ENCODE measurements at places on chromosomes 5 and 9.

GRCh38 chr5:132427281-132428146, 58.0 kb downstream of the SLC22A5 start:
- DNase-seq: no peak

DNA sequence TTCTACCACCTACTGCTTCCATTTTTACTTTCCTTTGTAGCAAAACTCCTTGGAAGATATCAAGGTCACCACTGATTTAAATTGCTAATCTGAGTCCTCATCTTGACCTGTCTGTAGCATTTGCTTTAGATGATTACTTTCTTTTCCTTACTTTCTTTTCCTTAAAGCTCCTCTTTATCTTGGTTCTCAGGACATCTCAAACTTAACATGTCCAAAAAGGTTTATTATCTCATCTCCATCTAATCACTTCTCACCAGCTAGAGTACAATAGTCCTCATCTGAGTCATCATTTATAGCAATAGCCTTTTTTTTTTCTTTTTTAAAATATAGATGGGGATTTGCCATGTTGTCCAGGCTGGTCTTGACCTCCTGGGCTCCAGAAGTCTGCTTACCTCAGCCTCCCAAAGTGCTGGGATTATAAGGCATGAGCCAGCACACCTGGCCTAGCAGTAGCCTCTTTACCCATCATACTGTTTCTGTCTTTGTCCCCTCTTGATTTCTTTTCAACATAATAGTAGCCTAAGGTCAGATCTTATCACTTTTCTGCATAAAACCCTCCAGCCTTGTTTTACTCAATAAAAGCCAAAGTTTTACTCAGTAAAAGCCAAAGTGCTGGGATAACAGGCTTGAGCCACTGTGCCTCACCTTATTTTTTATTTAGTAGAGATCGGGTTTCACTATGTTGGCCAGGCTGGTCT, 32.9 kb upstream of the GPR21 start:
- no peak for DNase-seq

DNA sequence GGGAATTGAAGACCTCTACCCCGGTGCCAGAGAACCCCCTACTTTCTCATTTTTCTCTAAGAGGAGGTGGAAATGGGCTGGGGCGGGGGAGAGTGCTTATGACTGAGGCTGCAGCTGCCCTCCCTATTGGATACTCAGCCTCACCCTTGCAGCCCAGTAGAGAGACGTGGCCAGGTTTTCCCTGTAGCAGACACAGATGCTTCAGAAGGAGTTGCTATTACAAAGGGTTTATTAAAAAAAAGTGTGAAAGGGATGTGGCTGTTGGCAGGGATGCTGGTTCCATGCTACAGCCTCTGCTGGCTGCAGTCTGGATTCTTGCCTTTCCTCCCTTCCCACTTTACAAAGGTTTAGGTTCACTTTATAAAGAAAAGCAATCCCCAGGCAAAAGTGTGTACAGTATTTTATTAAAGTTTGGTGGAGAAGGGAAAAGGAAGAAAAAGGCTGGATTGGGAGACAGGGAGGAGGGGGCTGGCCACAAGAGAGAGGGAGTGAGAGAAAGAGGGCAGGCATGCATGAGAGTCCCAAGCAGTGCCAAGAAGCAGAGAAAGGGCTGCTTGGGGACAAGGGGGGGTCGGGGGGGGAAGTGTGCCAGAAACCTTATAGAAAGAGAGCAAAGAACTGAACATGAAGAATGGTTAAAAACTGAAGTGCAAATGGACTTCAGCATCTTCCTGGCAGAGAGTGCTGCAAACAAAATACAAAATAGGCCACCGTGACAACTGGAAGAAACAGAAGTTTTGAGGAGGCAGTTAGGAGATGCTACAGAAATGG, 29.5 kb upstream of the NFIB start:
- peak; percentile 74 for DNase-seq

- DNase-seq: no peak
These were observed 199.2 kb downstream of the ADAMTSL1 start for GRCh38 chr9:18673179-18673578.

DNA sequence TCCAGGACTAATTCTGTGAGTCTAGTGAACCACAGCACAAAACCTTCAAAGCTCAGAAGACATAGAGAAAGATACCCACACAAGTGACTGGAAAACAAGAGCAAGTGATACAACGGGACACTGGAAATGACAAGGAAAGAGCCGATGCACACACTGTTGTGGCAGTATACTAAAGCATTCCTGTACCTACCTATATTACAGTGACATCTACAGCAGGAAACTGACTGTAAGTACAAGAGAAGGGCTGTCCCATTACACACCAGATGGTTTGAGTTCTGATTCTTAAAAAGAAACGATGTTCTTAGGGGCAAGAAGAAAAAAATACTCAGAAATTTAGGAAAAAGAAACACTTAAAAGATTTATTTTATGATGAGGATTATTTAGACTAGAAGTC, 18.5 kb downstream of the TMEM245 start:
- no peak for DNase-seq

DNA sequence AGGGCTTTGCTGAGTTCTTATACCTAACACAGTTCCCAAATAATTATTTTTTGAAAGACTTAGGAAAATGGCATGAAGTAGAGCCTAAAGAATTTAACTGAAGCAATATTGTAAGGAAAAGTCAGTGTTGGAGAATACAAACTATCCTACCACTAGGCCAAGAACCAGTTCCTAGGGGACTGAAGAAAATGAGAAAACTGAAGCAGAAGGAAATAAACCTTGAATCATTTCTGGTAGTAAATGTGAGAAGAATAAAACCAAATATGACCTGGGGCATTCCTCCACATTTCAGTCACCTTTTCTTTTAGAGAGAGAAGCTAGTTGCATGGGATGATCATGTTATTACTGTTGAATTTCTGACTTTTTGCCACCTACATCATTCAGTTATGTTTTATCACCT, 1393.9 kb upstream of the C9orf72 start:
- DNase-seq: no peak

- DNase-seq: no peak
These were observed 33.4 kb upstream of the TBC1D2 start for GRCh38 chr9:98288881-98289280.

DNA sequence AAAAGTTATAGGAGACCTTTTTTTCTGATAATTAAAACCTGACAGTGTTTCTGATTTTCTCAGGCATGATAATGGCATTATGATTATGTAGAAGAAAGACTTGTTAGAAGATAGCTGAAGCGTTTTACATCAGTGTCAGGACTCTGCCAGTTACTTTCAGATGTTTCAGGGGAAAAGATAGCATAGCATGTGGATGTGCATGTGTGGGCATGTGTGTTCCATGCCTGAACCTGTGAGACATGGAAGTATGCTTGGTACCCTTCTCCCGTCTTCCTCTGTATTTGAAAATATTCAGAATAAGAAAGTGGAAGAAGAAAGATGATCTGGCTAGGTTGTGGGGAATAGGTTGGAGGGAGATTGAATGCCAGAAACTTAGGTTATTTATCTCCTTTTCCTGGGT, 113.1 kb upstream of the PCAT7 start:
- no peak for DNase-seq

- DNase-seq: no peak
These were observed 205.6 kb downstream of the GADD45G start for GRCh38 chr9:89810431-89810830.

GRCh38 chr5:173745123-173745522, 128.7 kb upstream of the BOD1 start:
- peak; percentile 37 for DNase-seq

DNA sequence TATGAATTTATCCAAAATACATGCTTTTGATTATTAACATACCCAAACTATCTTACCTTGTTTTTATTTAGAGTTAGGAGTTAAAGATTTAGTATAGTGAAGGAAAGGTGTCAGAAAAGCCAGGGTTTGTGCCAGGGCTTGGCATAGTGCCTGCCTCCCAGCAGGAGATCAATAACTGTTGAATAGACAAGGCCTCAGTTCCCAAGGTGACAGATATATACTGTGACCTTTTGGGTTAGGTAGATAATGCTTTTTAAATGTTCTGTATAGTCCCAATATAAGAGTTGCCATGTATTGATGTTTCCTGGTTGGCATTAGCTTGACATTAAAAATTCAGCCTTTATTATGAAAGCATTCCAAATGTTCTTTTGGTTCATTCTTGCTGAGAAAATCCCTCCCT, 121.8 kb downstream of the MCTP1 start:
- no peak for DNase-seq

DNA sequence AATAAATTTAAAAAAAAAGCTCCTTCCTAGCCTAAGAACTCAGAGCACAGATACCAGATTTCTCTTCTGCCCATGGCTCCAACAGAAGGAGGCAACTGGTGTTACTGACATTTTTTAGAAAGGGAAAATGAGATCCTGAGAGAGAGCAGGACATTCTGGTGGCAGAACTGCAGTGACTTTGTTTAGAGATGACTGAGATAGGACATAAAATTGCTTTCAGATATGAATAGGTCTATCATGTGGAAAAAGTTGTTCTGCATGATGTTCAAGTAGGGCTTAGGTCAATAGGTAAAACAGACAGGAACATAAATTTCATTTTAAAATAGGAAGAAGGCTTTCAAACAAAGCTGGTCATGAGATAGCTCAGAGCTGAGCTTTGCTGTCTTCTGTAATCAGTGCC, 49.6 kb downstream of the NIPAL4 start:
- no peak for DNase-seq

GRCh38 chr9:121790841-121791240, 139.4 kb downstream of the DAB2IP start:
- no peak for DNase-seq

DNA sequence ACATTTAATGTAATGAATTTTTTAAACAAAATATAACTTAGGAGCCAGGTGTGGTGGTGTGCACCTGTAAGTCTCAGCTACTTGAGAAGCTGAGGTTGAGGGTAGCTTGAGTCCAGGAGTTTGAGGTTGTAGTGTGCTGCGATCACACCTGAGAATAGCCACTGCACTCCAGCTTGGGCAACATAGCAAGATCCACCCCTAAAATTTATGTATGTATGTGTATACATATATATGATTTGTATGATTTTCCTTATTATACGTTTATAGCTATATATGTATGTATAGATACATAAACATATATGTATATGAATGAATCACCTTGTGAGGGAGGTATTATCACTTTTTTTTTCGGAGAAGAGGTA, 653 bp upstream of the CCNI2 start:
- no peak for DNase-seq

GRCh38 chr5:176803943-176804498, 6.3 kb upstream of the UNC5A start:
- no peak for DNase-seq

GRCh38 chr5:138702166-138703077, 50.8 kb upstream of the CTNNA1 start:
- DNase-seq: no peak

DNA sequence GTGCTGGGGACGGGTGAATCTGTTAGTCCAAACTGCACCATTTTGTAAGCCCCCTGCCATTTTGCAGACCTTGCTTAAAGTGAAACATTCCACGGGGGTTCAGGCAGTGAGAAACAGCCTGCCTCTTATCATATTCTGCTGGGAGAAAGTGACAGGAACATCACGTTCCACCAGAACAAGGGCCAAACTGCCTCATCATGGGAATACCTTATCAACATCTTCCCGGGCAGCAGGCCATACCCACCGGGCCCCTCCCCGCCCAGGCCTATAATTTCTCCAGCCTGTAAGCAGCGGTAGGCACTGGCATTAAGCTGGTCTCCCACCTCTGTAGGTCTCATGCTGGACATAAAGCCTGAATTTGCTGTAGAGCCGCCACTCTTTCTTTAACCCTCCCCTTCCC, 1.5 kb upstream of the CFAP77 start:
- DNase-seq: no peak

DNA sequence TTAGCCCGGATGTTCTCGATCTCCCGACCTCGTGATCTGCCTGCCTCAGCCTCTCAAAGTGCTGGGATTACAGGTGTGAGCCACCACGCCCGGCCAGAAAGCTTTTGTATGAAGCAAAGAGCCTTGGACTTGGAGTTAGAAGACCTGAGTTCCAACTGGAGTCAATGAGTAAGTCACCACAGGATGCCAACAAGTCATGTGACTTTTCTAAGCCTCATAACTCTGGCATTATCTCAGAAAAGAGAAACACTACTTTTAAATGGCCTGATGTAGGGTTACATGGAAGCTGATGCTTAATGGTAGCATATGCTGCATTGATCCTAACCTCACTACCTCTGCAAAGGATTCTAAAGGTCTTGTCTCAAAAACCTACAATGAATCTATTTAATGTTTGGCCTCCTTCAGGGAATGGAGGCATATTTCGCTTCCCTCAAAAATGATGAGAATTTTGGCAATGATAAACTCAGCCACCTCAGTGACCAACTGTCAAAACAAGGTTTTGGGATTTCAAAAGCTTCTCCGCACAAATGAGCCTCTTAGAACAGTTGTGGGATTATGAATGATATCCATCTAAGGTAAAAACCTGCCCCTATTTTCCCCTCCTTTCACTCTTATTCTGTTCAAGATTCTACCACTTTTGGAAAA, 236.8 kb downstream of the ACTL7B start:
- DNase-seq: no peak

DNA sequence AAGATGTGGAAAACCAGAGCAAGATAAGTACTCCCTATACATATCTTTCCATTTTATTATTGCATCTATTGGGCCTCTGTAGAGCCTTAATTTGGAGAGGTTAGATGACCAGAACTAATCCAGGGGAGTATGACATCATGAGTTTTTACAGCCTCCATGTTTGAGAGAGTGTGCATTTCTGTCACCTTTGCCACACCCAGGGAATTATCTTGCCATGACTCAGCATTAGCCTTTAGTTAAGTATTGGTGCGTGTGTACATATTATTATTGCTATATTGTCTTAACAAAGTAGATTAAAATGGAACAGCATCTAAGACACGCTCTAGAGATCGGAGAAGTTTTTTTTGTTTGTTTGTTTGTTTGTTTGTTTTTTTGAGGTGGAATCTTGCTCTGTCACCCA, 27.6 kb downstream of the DIMT1 start:
- DNase-seq: no peak

- DNase-seq: no peak
These were observed 212.2 kb downstream of the PCSK1 start for GRCh38 chr5:96220610-96221390.

DNA sequence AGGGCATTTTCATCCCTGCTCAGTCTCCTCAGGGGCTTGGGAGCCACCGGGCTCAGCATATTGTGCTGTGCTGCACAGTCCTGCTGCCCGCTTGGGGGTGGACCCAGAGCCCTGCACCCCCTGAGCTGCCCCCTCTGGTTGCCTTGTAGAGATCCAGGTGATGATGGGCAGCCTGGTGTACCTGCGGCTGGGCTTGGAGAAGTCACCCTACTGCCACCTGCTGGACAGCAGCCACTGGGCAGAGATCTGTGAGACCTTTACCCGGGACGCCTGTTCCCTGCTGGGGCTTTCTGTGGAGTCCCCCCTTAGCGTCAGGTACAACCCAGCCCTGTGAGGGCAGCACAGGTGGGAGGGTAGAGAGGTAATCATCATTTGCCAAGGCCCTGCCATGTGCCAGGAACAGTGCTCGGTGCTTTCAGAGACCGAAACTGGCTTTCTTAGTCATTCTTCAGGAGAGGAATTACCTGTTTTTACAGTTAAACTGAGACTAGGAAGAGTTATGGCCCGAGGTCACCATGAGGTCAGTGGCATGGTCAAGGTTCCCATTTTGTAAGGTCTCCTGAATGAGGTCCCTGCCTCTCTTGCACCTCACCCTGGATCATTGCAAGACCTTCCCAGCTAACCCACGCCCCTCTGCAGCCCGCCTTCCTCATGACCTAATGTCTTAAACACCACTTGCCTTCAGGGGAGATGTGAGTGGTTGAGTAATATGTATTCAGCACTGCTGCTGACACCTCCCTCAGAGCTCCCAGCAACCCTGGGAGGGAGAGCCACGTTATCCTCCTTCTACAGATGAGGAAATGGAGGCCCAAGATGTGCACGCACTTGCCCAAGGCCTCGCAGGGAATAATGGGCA, 7.5 kb downstream of the NHP2 start:
- DNase-seq: peak; percentile 60

GRCh38 chr5:36934740-36935356, 58.3 kb downstream of the NIPBL start:
- DNase-seq: no peak
